ENCODE measurements at places on chromosomes 1 and 21. TPM values are rescaled to one million over a fixed set of nuclear protein-coding genes. Genes with fewer than 3 reads are reported as not detected.

Gene DISP3
- 0.33 TPM for total RNA-seq

Gene AADACL3
- not detected for total RNA-seq

Gene GSTM5
- total RNA-seq: 1.8 TPM

Gene KCNA2
- total RNA-seq: 1.3 TPM

Gene ALX3
- total RNA-seq: not detected

GRCh38 chr1:117565745-117566455 lies 39.9 kb upstream of the TENT5C start:
- no peaks in the 10 kb centered on the region for H3K36me3 ChIP-seq
- H3K4me3 ChIP-seq: no peak overlapping the region
- no peaks in the 10 kb centered on the region for H3K27me3 ChIP-seq
- H3K27ac ChIP-seq: no peak overlapping the region
- peak; percentile 54 for DNase-seq

- H3K36me3 ChIP-seq: no peaks in the 10 kb centered on the region
- no peaks in the 10 kb centered on the region for H3K27me3 ChIP-seq
- no peak for DNase-seq
- H3K4me1 ChIP-seq: peaks cover 17% of the 10 kb centered on the region
- H3K4me3 ChIP-seq: no peak overlapping the region
- peak overlapping the region; percentile 56 for H3K27ac ChIP-seq
Observed at GRCh38 chr21:39681257-39681656, 63.7 kb upstream of the IGSF5 start.

- no peak overlapping the region for H3K27ac ChIP-seq
- H3K4me3 ChIP-seq: no peak overlapping the region
- H3K36me3 ChIP-seq: no peaks in the 10 kb centered on the region
- no peak for DNase-seq
- H3K27me3 ChIP-seq: no peaks in the 10 kb centered on the region
Observed at GRCh38 chr1:97424209-97424608, 496.6 kb downstream of the DPYD start.

DNA sequence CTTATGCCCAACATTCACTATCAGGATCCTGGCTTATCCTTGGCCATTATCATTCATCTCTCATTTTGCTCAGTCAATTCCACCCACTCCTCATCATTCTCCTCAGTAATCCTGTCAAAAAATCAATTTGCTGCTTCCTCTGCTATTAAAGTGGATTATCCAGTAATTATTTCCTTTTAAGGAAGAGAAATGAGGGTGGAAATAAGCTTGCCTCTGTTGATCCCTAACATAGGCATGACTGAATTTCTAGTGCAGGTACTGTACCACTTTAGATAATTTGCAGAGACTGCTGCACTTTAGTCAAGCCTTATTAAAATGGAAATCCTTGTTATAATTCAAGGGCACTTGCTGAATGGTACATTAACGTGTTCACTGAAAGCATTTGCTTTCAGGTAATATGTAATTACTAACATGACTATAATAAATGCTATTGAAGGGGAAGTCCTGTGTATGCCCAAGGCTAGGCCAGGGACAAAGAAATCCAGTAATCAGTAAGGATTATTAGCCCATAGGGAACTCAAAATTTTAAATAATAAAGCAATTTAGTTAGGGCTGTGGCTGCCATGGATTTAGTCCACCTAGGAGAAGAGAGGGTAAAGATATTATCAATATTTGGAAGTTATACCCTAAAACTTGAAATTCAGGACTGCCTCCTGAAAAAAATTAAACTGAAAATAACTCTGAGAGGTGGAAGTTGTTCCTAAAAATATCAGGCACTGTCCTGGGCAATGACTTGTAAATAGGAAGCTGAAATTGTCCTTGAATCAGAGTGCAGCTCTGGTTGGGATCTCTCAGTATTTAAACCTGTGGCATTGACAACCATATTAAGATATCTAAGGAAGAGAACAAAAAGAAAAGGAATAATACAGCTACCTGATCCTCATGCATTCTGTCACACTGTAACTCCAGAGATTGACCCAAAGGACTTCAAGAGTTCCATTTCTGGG lies 43.4 kb downstream of the RGS2 start:
- no peaks in the 10 kb centered on the region for H3K27me3 ChIP-seq
- no peak overlapping the region for H3K4me3 ChIP-seq

- DNase-seq: peak; percentile 50
- H3K4me1 ChIP-seq: no peaks in the 10 kb centered on the region
- no peak overlapping the region for H3K4me3 ChIP-seq
Observed at GRCh38 chr1:231315887-231316286, 21.8 kb downstream of the EXOC8 start.

DNA sequence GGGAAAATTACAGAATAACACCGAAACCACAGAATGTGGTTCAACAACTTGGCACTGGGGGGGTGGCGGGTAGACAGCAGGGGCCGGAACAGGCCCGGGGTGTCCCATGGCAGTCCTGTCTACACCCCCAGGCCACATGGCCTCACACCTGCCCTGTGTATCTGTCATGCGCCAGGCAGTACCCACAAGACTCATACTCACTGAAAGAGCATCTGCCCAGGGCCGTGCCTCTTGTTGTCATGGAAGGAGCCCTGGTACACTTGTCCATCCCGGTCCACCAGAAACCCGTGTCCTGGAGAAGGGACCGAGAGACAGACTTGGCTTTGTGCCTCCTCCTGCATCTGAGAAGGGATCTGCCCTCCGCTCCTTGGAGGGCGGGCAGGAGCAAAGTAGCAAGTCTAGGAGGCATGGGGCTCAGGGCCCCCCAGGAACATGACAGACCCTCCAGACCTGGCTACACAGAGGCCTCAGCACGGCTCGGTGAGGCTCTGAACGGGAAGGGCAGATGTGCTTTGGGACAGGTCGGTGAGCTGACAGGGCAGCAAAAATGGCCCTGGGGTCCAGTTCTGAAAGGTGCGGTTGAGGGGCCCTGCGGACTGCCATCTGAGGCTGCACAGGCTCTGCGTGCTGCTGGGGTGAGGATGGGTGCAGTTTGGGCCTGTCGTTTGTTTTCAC lies 5.6 kb downstream of the MORN1 start:
- no peak for DNase-seq
- no peaks in the 10 kb centered on the region for H3K27me3 ChIP-seq
- H3K4me1 ChIP-seq: peaks cover 16% of the 10 kb centered on the region
- H3K27ac ChIP-seq: no peak overlapping the region
- no peaks in the 10 kb centered on the region for H3K36me3 ChIP-seq

DNA sequence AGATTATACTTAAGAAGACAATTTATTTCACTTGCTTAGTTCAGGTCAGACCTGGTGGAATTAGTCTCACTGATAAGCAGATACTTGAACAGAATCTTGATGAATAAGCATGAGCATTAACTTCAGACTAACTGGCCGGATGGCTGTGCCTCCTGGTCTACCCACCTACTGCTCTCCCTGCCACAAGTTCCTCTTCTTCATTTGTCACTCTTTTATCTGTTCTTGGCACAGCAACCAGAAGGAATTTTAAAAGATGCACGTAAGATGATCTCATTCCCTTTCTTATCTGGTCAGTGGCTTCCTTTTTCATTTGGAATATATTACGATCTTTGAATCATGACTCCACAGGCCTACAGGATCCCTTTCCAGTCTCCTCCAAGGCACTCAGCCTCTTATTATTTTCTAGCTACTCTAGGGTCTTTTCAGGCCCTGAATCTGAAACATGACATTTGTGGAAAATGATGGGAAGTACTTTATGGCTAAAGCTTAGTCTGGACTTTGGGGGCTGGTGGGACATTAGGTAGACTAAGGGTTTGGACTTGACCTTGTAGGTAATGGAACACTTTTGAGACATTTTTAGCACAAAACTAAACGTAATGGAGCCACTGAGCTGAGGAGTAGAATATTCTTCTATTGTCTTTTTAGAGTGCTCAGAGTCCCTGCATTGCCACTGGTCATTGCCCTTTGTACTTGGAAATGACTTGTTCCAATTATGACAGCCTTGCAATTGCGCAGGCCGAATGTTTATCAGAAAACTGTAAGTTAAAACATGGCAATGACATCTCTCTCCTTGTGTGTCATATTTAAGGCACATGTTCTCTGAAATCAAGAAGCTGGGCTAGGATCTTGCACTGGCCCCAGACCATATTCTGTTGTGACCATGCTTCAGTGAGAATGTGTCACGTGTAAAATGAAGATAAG lies 16.0 kb downstream of the ST6GALNAC3 start:
- H3K4me1 ChIP-seq: no peaks in the 10 kb centered on the region
- no peak for DNase-seq
- H3K4me3 ChIP-seq: no peak overlapping the region
- H3K27ac ChIP-seq: no peak overlapping the region

GRCh38 chr1:10644307-10645128 lies 151.9 kb downstream of the CASZ1 start:
- peaks cover 9% of the 10 kb centered on the region for H3K36me3 ChIP-seq
- DNase-seq: no peak

GRCh38 chr21:38229260-38229877 lies 27.4 kb upstream of the KCNJ15 start:
- peak overlapping the region; percentile 29 for H3K27ac ChIP-seq
- peaks cover 16% of the 10 kb centered on the region for H3K4me1 ChIP-seq
- no peak for DNase-seq
- H3K4me3 ChIP-seq: no peak overlapping the region
- H3K27me3 ChIP-seq: no peaks in the 10 kb centered on the region

GRCh38 chr1:50836117-50836516 lies 124.0 kb downstream of the FAF1 start:
- no peak overlapping the region for H3K27ac ChIP-seq
- H3K4me1 ChIP-seq: no peaks in the 10 kb centered on the region
- no peak overlapping the region for H3K4me3 ChIP-seq
- DNase-seq: no peak
- no peaks in the 10 kb centered on the region for H3K27me3 ChIP-seq

DNA sequence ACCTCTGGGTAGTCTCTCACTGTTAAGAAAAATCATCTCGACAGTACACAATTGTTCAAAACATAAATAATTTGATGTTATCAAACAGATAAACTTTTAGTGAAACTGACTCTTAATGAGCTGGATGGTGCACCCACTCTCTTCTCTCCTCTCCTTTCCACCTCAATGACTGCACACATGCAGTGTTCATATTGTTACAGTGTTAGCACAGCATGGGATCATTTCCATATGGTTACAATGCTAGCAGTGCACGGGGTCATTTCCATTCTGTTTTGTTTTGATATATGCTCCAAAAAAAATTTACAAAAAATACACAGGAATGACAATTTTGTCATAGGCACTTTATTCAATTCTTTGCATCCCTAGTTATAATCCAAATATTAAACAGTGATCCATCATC lies 26.4 kb upstream of the RNF187 start:
- no peaks in the 10 kb centered on the region for H3K27me3 ChIP-seq
- no peaks in the 10 kb centered on the region for H3K36me3 ChIP-seq
- H3K4me1 ChIP-seq: peaks cover 42% of the 10 kb centered on the region
- no peak overlapping the region for H3K4me3 ChIP-seq

- no peaks in the 10 kb centered on the region for H3K36me3 ChIP-seq
- no peak overlapping the region for H3K27ac ChIP-seq
- H3K27me3 ChIP-seq: no peaks in the 10 kb centered on the region
- H3K4me1 ChIP-seq: peaks cover 12% of the 10 kb centered on the region
- DNase-seq: no peak
- no peak overlapping the region for H3K4me3 ChIP-seq
Observed at GRCh38 chr1:160197231-160197630, 6.9 kb downstream of the CASQ1 start.

Measured in body of pancreas (tissue), 4 donors.